Tongue (tissue), 3 donors: ENCODE measurements at places on chromosomes 13 and 19. TPM values are rescaled to one million over a fixed set of nuclear protein-coding genes. Genes with fewer than 3 reads are reported as not detected.
A peak's percentile ranks its signal among the peaks of the same experiment; 100 is the strongest.

DNA sequence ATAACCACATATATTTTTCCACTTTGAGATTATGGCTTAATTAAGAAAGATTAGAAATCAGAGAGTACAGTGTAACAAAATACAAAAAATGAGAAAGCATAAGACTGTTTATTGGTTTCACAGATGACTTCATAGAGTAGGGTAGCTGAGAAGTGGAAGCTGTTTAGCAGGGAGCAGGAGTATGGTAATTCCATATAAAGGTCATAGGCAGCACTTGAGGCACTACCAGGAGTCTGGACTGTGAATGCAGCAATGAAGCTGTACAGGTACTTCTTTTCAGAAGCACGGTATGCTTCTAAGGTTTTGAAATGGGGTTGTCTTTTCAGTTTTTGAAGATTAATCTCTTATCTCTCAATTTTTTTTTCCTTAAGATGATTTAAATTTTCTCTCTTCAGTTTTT lies 69.2 kb downstream of the MICU2 start:
- no peak for DNase-seq

DNA sequence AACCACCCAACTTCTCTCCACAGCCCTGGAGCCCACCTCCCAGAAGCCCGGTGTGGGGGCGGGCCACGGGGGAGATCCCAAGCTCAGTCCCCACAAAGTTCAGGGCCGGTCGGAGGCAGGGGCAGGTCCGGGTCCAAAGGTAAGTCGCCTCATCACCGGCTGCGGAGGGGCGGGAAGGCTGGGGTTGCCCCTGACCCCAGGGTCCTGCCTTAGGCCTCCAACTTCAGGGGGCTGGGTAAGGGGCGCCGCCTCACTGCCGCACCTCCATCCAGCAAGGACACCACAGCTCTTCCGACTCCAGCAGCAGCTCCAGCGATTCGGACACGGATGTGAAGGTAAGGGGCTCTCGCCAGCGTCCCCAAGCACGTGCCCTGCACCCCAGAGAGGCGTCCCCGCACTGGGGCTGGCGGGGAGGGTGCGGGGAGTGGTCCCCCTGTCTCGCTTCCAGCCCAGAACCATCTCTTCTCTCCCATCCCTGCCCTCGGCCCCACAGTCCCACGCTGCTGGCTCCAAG lies 358 bp downstream of the C19orf33 start:
- DNase-seq = no peak

- no peak for DNase-seq
These were observed 8.0 kb downstream of the NANOS3 start for GRCh38 chr19:13884726-13885591.

- DNase-seq = no peak
These were observed 33.6 kb downstream of the AKAP11 start for GRCh38 chr13:42305503-42305902.

GRCh38 chr13:42322806-42323205 lies 50.9 kb downstream of the AKAP11 start:
- DNase-seq = peak; percentile 15

DNA sequence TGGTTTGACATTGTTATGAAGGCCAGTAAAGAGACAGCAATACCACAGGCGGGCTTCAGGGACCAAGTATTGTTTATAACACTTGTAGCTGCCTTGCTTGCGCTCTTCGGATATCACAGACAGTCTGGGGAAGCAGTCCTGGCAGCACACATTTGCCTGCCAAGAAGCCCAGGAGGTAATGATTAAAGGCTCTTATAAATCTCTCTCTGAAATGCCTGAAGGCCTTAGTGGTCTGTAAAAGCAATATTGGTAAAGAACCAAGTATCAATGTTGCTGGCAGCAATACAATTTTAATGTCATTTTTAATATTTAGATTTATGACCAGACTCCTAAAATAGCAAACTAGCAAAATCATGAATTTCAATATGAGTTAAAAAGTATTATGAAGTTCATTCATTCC lies 1312.4 kb downstream of the PCDH9 start:
- no peak for DNase-seq

Gene ZNF491
- total RNA-seq = 4.4 TPM
